ENCODE measurements at places on chromosomes 16 and 17. TPM values are rescaled to one million over a fixed set of nuclear protein-coding genes. Genes with fewer than 3 reads are reported as not detected.

ATP2C2 gene
- not detected for total RNA-seq

HOXB9 gene
- total RNA-seq: 1.7 TPM

PAM16 gene
- 19.6 TPM for total RNA-seq

SSTR5 gene
- 1.3 TPM for total RNA-seq

CDC27 gene
- 118 TPM for total RNA-seq

ASPHD1 gene
- 0.33 TPM for total RNA-seq

KRT12 gene
- total RNA-seq: not detected

SMIM36 gene
- not detected for total RNA-seq

HIGD1B gene
- total RNA-seq: not detected

HLF gene
- total RNA-seq: 0.33 TPM

MPV17L gene
- 0.10 TPM for total RNA-seq

CPNE7 gene
- total RNA-seq: 7.8 TPM

FAHD1 gene
- total RNA-seq: 86.2 TPM

ADAD2 gene
- 0.10 TPM for total RNA-seq

CCR7 gene
- total RNA-seq: not detected

GP2 gene
- total RNA-seq: not detected

HSD17B1 gene
- total RNA-seq: 0.65 TPM

PRSS33 gene
- total RNA-seq: not detected

ABCC11 gene
- total RNA-seq: not detected

CD300H gene
- total RNA-seq: not detected

EXOC3L1 gene
- total RNA-seq: 4.9 TPM

PRKCB gene
- under 0.01 TPM for total RNA-seq

MT4 gene
- total RNA-seq: not detected

CCL4 gene
- total RNA-seq: not detected

MAPK7 gene
- 20.3 TPM for total RNA-seq

Measured in vein endothelial cell (primary cell).